Fibroblast of the aortic adventitia (primary cell): ENCODE measurements at places on chromosomes 11 and 22.

- no peak for DNase-seq
Observed at GRCh38 chr11:11279956-11280689, 72.9 kb downstream of the CSNK2A3 start.

DNA sequence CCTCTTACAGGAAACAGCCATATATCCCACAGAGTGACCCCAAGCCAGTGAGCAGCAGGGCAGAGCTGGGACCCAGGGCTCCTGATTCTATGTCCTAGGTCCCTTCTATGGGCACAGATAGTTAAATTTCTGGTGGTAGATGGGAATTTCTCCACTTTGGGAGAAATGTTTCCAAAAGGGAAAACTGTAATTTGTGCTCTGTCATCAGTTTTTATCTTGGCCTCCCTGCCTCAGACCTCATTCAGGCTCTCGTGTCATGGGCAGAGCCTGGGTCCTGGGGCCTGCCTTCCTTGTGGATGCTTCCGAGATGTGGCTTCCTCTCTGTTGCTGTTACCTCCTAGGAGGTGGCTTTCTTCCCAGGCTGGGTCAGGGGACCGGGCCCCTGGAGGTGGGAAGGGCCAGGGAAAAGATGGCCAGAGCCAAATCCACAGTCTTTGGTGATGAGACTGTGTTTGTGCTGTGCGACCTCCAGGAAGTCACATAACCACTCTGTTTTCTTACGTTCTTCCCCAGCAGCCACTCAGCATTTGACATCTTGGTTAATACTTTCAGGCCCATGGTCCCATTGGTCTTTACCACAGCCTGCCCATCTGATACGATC lies 8.6 kb downstream of the LRRC32 start:
- peak; percentile 46 for DNase-seq

GRCh38 chr11:115146425-115146824 lies 357.8 kb downstream of the CADM1 start:
- DNase-seq = no peak

GRCh38 chr11:27705873-27706820 lies 5.9 kb upstream of the BDNF start:
- peak; percentile 45 for DNase-seq

DNA sequence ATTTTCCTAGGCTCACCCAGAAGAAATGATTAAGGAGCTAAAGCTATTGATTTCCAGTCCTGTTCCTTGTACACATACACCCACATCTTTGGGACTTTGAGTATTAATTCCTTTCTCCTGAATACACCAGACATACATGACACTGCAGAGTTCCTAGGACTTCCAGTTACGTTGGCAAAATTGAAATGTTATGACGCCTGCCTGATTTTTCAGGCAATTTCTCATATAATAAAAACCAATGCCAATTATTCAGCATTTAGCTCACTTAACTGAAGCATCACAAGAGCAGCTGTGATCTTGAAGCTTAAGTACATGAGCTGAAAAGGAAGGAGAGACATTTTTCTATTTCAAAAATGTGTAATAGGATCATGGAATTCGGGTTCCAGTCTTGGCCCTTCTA lies 4.5 kb downstream of the CLMP start:
- peak; percentile 64 for DNase-seq

GRCh38 chr11:19838994-19839768 lies 126.5 kb downstream of the NAV2 start:
- no peak for DNase-seq

DNA sequence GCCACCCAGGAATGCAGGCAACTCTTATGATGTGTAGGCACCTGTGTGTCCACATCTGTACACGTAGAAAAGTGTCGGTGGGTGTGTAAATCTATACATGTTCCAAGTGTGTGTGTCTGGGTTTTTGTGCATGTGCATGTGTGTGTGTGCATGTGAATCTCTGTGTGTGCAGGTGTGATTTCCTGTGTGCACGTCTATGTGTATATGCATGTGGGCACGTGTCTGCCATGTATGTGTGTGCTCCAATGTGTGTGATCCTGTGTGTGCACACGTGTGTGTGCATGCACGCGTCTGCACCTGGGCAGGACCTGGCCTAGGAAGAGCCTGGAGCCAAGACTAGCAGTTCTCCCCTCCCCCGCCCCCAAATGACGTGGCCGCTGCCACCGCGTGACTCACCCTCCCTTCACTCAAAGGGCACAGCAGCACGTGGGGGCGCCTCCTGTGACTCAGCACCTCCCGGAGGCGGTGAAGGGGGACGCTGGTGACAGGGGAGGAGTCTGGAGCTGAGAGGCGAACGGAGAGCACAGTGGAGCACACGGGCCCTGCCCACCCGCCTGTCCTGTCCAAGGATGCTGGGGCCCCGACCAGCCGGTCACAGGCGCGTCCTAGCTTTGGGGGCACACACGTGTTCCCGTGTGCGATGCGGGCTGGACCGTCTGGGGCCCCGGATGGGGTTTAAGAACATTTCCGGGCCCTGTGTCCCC lies 10.1 kb downstream of the PIM3 start:
- DNase-seq = peak; percentile 88

DNA sequence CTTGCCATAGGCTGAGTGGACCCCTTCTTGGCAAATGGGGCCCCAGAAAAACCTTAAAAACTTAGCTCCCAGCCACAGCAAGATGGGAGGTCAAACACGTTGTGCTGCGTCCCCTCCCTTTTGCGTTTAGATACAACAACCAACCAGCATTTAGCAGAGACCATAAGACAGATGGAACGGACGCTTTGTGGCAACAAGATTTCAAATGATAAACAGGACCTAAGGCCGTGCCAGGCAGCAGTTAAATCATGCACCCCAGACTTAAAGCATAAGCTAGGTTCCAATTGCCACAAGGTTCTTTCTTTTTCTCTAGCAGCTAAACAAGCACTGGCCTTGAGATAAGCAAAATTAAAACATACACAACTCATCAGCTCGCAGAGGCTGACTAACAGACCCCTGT lies 39.4 kb upstream of the NTM start:
- no peak for DNase-seq

DNA sequence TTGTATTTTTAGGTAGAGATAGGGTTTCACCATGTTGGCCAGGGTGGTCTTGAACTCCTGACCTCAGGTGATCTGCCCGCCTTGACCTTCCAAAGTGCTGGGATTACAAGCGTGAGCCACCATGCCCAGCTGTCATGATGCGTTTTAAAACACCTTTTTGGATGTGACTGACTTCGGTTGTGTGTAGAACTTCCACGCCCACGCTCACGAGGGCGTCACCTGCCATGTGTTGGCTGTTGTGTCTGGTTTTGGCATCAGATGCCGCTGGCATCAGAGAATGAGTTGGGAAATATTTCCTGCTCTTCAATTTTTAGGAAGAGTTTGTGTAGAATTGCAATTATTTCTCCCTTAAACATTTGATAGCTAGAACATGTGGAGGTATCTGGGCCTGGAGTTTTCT lies 109.1 kb downstream of the KCNQ1 start:
- DNase-seq = no peak

DNA sequence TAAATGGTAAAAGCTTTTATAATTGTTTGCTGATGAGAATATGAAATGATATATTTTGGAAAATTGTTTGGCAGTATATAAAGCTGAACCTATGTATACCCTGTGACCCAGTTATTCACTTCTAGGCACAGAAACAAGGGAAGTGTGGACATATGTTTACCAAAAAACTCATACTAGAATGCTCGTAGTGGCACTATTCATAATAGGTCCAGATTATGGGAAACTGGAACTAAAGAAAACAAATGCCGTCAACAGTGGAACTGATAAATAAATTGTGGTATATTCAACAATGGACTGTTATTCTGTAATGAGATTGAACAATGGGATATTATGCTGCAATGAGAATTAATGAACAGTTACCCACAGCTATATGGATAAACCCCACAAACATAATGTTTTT lies 32.8 kb downstream of the CSTPP1 start:
- DNase-seq = no peak

DNA sequence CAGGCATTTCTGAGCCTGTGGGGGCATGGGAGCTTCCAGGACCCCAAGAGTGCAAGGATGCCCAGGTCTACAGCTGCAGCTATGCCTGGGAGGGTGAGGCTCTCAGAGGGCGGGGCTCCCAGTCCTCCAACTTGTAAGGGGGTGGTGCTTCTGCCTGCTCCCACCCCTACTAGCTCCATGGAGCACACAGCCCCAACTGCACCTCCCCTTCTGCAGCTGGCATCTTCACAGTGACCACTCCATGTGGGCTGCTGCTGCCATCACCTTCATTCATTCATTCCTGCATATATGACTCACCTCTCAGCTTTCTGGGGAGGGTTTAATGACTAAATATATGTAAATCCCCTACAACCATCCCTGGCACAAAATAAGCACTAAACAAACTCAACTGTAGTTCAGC lies 43.8 kb downstream of the CHST1 start:
- DNase-seq = no peak

DNA sequence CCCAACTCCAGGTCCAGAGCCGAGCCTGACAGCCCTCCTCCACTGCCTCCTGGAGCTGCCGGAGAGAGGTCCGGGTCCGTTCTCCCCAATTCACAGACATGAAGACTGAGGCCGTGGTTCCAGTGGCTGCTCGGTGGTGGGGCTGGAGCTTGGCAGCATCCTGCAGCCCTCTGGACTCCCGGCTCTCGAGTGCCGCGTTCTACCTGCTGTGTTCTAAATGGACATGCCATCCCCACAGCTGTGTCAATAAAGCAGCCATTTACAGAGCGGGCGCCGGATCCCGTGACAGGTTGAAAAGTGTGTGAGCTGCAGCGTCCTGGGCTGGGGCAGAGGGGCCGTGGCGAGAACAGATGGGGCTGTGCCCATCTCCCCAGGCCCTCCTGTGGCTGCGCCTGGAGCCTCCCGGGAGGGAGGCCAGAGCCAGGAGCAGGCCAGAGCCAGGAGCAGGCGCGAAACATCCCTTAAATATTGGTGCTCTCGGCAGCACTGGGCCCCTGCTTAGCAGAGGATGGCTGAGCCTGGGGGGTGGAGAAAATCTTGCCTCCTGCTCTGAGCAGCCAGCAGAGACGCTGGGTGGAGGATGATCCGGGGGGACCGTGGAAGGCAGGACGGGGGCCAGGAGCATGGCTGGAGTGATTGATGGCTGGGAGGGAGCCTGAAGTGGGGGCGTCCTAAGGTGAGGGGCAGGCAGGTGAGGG lies 46.2 kb downstream of the FLRT1 start:
- no peak for DNase-seq

GRCh38 chr22:42178910-42179519 lies 48.4 kb upstream of the CYP2D6 start:
- DNase-seq = no peak

DNA sequence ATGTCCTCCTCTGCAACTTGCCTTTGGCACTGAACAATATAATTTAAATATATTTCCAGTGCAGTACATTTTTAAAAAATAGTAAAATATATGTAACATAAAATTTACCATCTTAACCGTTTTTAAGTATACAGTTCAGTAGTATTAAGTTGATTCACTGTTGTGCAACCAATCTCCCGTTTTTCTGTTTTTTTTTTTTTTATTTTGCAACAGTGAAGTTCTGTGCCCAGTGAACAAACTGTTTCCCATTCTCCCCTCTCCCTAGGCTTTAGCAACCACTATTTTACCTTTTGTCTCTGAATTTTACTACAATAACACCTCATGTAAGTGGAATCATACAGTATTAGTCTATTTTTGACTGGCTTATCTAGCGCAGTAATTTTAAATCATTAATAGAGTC lies 13.8 kb downstream of the PRRG4 start:
- DNase-seq = no peak

- DNase-seq = no peak
Observed at GRCh38 chr11:73156686-73157085, 14.6 kb upstream of the FCHSD2 start.

DNA sequence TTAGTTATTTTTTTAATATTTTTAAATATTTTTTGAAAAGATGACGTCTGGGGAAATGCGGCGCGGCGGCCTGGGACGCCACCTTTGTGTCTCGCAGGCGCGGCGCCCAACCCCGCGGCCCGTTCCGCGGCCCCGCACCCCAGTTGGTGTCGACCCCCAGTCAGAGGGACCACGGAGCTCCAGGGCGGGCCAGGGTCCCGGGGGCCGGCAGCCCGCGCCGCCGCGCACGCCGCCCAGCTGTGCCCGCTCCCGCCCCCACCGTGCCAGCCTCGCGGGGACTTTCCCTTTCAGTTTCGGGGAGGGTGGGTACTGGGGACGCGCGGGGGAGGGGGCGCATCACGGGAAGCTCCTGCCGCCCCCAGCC lies 1.6 kb downstream of the CCND1 start:
- DNase-seq = no peak
